ENCODE measurements at places on chromosomes 3 and 15.
A peak's percentile ranks its signal among the peaks of the same experiment; 100 is the strongest.

- DNase-seq = no peak
These were observed 313.3 kb downstream of the KBTBD8 start for GRCh38 chr3:67311440-67311839.

- DNase-seq = no peak
These were observed 91.8 kb downstream of the ATP10A start for GRCh38 chr15:25771338-25771706.

DNA sequence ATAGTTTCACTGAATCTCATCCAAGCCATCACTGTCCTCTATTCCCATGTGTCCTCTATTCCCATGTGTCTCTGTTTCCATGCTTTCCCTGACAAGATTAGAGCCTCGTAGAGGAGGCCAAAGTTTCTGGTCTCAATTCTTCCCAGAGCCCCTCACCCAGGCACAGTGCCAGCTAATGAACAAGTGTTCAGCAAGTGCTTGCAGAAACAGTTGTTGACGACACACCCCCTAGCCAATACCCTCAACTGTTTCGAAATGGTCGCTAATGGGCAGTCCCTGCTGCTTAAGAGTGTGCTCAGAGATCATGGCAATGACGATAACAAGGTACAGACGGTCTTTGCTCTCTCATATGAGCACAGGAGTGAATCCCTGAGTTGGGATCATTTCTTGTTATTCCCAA is 73.4 kb downstream of the FAM174B start:
- no peak for DNase-seq

GRCh38 chr15:66508293-66508883 is 3.3 kb downstream of the ZWILCH start:
- no peak for DNase-seq

DNA sequence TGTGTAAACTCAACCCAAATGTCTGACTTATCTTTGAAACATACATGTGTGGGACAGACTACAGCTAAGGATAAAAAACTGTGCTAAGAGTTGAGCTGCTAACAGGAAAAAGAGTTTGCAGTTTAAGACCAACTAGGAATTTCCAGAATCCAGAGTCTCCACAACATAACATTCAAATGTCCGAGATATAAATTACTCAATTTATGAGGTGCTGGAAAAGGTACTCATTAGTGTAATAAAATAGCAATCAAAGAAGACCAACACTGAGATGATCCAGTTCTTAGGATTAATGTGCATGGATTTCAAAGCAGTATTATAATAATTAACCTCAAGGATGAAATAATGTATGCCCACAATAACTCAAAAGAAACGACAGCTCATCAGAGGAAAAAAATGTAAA is 426.5 kb upstream of the KCNMB2 start:
- DNase-seq = no peak

GRCh38 chr15:45179221-45179985 is 8.4 kb downstream of the SHF start:
- peak; percentile 36 for DNase-seq

GRCh38 chr15:36777926-36778325 is 198.5 kb downstream of the CDIN1 start:
- no peak for DNase-seq

DNA sequence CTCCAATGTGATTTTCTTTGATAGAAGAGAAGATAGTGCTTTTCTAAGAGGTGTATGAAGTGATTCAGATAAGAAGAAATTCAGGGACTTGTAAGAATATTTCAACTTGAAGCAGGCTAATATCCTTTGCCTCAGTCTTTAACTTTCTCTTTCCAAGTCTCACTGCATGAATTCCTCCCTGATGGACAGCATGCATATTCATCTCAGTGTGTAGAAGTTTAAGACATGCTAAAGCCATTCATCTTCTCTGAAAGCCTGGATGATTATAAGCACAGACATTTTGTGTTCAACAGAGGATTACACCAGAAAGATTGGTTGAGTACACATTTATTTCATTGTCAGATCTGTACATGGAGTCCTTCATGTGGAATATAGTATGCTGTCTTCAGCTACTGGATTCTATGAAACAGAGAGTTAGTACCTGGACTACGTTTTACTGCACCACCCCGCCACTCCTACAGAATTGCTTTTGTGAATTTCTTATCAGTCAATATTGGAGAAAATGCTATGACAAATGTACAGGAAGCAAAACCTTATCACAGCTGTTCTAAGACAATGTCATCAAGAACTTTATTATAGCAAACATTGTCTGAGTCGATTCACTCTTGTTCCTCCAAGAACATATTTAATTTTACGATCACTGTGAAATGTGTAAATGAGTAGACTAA is 1346.1 kb downstream of the OTOL1 start:
- no peak for DNase-seq

DNA sequence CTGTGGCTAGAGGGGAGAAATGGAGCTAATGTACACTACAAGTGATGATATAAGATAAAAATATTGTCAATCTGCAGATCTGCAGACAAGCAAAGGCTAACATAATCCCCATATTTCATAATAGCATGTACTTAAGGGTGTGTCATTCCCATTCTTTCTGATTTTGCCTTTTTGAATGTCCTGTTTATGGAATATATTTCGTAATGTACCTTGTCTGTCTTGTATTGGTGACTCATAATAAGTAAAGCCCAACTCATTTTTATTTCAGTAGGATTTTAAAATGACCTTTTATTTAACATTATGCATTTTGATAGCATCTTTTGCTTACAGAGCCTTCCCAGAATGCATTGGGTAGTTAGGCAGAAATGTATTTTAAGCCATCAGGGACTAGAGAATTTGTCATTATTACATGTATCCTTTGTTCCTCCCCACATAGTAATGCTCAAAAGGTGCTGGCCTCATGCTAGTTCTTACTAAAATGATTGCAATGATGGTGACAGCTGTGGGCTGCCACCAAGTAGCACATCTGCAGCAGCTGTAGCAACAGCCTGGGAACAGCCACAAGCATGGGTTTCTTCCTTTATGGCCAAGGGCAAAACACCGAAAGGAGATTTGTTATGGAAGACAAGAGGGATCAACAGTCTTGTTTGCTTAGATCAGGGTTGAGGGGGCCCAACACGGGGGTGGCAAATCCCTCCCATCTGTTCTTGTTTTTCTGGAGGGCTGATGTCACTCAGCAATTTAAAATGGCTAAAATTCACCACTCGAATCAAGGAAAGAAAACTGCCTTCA is 188.5 kb downstream of the CADPS start:
- no peak for DNase-seq

All from stimulated activated CD4-positive, alpha-beta T cell treated with anti-CD3 and anti-CD28 coated beads, Interleukin-12 subunit alpha, Interleukin-12 subunit beta, amount 100 ng/mL, for 24 hours (primary cell).